ENCODE measurements at places on chromosomes 7 and 10. TPM values are rescaled to one million over a fixed set of nuclear protein-coding genes. Genes with fewer than 3 reads are reported as not detected.
A peak's percentile ranks its signal among the peaks of the same experiment; 100 is the strongest.

DNA sequence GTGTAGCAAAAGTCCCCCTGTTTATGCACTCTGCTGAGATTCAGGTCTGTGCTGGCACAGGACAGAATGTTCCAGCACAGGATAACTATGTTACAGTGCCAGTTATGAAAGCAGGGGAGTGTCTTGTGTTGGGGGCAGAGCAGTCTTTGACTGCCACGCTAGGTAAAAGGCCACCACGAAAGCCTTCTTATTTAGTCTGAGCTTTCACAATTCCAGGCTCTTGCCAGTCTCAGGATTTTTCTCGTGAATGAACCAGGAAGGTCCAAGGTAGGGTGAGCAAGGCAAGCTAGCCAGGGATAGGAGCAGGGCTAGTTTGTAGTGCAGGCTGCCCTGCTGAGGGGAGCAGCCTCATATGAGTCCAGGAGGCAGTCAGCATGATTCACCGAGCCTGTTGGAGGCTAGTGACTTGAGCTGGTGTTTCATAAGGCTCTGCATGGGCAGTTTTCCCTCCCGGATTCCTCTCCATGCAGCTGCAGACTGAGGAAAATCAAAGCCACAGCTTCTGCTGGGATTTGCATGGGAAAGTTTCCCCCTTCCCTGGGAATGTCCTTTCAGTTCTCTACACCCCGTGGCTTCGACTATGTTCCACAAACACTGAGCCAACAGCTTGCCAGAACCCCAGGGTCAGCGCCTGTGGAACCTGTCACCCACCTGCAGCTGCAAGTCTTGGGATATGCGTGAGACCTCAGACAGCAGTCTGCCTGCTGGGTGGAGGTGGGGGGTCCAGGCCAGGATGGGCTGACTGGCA, 112.3 kb downstream of the JCAD start:
- DNase-seq: peak; percentile 88

- DNase-seq: no peak
Measured at GRCh38 chr7:141436575-141437075, 114.6 kb upstream of the AGK start.

- DNase-seq: peak; percentile 5
Measured at GRCh38 chr7:137328373-137329120, 15.0 kb downstream of the PTN start.

DNA sequence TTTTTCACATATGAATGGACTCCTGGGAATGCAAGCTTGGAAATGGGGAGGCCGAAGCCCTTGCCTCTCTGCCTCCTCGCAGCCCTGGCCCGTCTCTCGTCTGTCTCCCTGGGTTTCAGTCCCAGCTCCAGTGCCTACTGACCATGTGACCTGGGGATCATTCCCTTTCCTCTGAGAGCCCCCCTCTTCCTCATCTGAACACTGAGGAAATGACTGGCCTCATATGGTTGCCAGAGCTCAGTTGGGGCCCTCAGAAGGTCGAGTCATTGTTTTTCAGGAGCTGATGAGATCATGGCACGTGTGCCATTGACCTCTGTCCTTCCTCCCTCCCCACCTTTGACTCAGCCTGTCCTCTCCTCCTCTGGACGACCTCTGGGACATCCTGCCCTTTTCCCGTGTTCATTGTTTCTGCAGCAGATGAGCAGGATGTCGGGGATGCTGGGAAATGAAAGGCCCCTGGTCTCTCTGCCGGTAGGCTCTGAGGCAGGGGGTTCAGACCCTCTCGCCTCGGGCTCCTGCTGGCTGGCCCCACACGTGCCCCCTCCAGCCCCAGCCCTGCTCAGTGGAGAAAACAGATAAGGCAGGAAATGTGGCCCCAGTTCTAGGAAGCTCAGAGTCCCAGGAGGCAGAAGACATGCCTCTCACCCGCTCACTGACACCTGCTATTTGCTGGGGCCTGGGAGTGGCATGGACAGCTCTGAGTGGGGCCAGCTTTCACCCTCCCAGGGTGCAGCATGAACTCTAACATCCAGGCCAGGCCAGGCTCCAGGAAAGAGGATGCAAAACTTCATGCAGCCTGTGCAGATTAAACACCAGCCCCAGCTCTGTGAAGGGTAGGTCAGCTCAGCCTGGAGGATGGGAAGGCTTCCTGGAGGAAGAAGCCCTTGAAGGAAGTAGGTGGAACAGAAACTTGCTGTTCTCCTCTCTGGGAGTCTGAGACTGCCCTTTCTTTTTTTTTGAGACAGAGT, 8.3 kb upstream of the PPP1R35 start:
- DNase-seq: peak; percentile 58

GRCh38 chr10:104242545-104242944, 10.4 kb upstream of the CFAP43 start:
- no peak for DNase-seq

GRCh38 chr7:2512713-2513112, 6.9 kb upstream of the LFNG start:
- DNase-seq: no peak

DNA sequence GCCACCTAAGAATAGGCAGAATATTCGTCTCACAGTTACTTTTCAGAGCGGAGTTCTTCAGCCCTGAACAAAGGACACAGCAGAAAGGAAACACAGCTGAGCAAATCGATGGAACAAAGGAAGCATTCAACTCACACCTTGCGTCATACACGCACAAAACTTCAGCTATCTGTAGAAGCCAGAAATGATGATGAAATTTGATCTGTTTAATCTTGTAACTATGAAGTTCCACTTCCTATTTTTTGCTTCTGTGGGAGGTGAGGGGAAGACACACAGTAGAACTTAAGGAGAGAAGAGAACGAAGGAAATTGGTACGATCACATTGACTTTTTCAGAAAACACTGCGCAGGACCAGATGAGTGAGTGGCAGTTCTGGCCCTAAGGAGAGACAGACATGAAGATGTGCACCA, 26.2 kb downstream of the FAM171A1 start:
- DNase-seq: no peak

- no peak for DNase-seq
Measured at GRCh38 chr10:97434055-97434454, 8.1 kb downstream of the PGAM1 start.

GRCh38 chr7:158236400-158236799, 351.2 kb downstream of the PTPRN2 start:
- DNase-seq: no peak

GRCh38 chr7:15504351-15504750, 57.5 kb downstream of the AGMO start:
- DNase-seq: no peak

DNA sequence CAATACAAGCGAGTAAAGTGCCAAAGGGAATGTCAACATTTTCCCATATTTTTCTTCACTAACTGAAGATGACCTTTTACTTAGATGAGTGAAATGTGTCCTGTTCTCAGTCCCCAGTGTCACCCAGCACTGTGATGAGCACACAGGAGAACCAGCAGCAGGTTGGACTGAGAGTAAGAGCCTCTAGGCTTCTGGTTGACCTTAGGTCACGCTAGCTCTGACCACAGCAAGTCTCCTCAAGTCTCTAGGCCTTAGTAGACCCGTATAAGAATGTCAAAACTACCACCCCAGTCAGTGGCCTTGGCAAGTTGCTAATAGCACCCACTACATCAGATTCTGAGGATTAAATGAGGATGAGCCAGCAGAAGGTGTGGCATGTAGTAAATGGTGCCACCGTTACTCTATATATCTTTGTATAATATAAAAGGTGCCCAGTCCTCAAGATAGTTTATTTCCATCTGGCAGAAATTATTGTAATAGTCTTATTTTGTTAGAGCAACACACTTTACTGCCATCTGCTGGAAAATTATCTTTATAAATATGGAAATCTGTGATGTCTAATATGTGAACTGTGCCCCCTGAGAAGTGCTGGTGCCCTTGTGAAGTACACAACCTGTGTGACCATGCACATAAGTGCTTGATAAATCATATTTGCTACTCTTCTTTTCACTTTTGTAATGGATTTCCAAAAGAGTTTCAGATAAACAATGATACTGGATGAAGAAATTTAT, 75.7 kb downstream of the SPAG6 start:
- no peak for DNase-seq

GRCh38 chr10:53406532-53406931, 633.9 kb upstream of the MBL2 start:
- no peak for DNase-seq

- DNase-seq: no peak
Measured at GRCh38 chr7:55271069-55271626, 94.0 kb upstream of the LANCL2 start.

GRCh38 chr7:132877573-132877972, 204.3 kb downstream of the CHCHD3 start:
- no peak for DNase-seq

GRCh38 chr10:21260066-21260465, 265.4 kb downstream of the SKIDA1 start:
- no peak for DNase-seq

DNA sequence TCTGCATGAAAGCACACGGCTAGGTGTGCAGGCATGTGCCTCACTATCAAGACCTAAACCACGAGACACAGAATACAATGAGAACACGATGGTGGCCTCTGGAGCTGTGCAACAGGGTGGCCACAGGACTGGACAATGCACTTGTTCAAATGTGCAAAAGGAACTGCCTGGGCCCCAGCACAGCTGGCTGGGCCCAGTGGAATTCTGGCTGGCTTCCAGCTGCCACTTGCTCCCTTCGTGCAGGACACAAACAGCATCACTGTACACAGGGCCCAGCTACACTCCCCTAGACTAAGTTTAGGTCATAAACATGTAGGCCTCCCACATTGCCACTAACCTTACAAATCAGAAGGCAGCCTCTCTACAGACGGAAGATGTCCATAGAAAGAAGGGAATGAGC, 23.4 kb downstream of the DOCK4 start:
- no peak for DNase-seq

- DNase-seq: no peak
Measured at GRCh38 chr7:34523226-34523918, 134.6 kb upstream of the NPSR1 start.

DNA sequence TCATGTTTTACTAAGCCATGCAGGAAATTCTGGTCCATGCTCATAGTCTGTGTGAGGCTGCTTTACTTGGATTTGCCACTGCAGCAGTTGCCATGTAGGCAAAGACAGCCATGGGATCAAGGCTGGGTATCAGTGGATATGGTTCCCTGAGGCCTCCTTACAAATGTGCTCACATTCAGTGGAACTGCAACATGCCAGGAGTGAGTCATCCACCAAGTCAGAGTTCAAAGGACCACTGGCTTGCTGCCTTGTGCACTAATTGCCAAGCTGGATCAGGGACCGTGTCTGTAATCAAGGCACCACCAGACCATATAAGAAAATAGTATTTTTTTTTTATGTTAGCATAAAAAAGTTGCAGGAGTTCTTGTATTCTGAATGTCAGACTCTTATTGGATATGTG, 101.0 kb downstream of the CDCA7L start:
- no peak for DNase-seq

LBX1 gene
- total RNA-seq: not detected

NEURL1 gene
- total RNA-seq: under 0.01 TPM

KCND2 gene
- total RNA-seq: 16.1 TPM

PLAC9 gene
- 0.64 TPM for total RNA-seq

CDHR3 gene
- total RNA-seq: 9.1 TPM

HECTD2 gene
- total RNA-seq: 16.4 TPM

HOGA1 gene
- total RNA-seq: 0.86 TPM

C7orf33 gene
- not detected for total RNA-seq

DOCK1 gene
- 99.7 TPM for total RNA-seq

TMEM139 gene
- total RNA-seq: not detected

NRG3 gene
- not detected for total RNA-seq

OR2F1 gene
- total RNA-seq: not detected
